ENCODE measurements at places on chromosomes 1 and 21.

- no peak for DNase-seq
Measured at GRCh38 chr1:242178924-242179708, 180.2 kb upstream of the MAP1LC3C start.

DNA sequence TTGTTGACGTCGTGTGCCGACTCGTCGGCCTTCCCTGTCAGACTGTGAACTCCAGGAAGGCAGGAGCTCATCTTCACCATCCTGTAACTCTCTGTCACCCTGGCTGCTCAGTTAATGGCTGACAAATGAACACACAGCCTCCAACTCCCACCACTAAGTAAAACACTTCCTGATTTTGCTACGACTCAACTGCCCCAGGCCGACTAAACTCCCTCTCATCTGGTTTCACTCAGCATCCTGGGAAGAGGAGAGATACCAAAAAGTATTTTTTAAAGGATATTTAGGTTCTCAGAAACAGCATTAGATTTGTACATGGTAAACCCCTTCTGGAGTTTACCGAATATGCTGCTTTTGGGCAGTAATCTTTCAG lies 18.2 kb upstream of the LHX4 start:
- no peak for DNase-seq

GRCh38 chr1:147246910-147247655 lies 4.6 kb downstream of the CHD1L start:
- peak; percentile 7 for DNase-seq

DNA sequence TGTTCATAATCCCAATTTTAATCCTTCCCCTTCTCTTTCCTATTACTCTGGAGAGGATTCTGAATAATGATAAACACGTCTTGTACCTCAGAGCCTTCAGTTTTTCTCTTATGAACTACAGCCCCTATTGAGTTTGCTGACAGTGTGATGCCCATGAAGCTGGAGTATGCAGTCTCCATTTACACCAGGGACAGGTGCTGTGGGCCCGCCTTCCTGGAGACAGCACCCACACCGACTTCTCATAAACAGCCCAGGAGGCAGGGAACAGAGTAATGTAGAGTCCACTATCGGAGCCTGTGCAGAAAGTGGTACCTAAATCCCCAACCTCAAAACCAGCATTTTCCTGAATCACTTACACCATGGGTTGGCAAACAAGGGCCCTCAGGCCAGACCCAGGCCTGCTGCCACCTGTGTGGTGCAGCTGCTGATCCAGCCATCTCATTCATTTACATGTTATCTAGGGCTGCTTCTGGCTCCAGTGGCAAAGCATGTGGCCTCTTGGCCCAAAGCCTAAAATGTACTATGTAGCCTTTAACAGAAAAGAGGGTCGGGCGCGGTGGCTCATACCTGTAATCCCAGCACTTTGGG lies 95.1 kb upstream of the KRTAP19-8 start:
- no peak for DNase-seq

- no peak for DNase-seq
Measured at GRCh38 chr1:162279136-162279498, 97.5 kb downstream of the SPATA46 start.

- DNase-seq: no peak
Measured at GRCh38 chr1:165487921-165488320, 43.0 kb upstream of the RXRG start.

GRCh38 chr1:202794051-202794740 lies 14.0 kb downstream of the KDM5B start:
- no peak for DNase-seq

GRCh38 chr1:32703479-32704291 lies 1.1 kb upstream of the SYNC start:
- DNase-seq: no peak

All from memory B cell (primary cell).